Left forelimb (tissue), 1 donor: ENCODE measurements at places on chromosomes 7 and 10.

DNA sequence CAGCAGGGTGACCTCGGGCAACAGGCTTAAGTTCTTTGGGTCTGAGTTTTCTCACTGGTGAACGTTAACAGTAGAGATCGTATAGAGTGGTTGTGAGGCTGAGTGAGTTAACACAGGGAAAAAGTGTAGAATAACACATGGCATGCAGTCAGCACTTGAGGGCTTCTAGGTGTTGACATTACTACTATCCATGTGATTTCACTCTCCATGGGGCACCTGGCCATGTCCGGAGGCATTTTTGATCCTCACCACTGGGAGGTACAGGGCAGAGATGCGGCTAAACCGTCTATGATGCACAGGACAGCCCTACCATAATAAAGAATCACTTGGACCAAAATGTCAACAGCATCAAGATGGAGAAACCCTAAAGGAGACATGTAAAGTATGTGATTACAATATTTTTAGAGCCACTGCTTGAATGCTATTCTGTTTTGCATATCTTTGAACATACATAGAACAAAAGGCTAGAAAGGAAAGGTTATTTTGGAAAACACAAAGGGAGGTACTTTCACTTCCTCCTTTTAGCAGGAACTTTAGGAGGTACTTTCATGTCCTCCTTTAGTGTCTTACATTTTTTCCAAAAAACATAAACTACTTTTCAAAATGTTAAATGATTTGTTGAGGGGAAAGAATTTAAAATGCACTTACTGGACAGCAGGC is 44.3 kb downstream of the NOD1 start:
- DNase-seq, result no peak

DNA sequence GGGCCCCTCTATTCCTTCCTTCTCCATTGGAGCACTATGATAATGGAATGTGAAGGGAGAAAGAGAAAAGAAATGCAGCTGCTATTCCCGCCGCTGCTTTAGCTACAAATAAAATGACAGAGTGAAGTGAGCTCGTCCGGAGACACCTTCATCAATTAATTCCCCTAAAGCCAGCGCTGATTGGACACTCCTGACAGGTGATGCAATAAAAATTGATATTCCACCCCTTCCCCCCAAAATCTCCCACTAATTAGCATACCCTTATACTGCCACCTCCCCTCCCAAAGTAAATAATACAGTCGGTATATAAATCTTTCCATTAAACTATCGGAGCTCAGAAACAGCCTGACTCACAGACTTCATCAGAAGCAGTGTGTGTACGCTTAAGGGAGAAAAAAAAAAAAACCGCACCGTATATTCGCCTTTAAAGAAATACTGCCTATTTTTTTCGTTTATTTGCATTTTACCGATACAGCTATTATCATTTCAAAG is 7.3 kb downstream of the SKIDA1 start:
- DNase-seq, result no peak

- no peak for DNase-seq
These were observed 84.6 kb downstream of the KAT6B start for GRCh38 chr10:74910976-74911350.

GRCh38 chr7:119943942-119944600 is 328.9 kb upstream of the KCND2 start:
- no peak for DNase-seq

DNA sequence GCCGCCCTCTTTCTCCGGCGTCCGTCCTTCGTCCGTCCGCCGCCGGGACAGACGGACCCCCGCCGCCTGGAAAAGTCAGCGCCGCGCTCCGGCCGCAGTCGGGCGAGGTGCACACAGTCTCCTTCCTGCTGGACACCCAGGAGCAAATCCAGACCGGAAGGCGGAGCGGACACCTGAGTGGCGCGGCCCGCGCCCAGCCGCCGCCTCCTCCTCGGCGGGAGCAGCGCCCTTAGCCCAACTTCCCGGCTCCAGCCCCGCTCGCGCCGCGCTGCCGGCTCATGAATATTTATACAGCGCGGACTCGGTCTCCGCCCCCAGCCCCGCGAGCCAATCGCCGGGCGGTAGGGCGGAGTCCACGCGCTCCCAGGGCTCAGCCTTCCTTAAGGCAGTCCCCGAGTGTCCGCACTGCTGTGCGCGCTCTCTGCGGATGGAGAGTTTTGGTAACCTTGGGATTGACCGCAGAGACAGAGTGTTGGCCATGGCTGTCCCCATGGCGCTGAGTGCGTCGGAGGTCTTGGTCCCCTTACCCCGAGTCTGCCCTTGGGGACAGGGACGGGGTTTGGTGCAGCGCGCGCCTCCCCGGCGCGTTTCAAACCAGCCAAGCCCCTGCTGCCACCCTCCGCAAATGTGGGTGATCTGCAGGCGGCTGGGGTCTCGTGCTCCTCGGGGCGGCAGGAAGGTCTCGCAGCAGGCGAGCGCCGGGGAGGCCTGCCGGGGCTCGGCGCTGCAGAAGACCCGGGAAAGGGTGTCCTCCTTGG is at the start of gene FZD8:
FZD8 (minus strand) TSS at position 262 of the 758 bp plus-strand sequence. CDS start 867 bp downstream, outside the sequence.
- peak; percentile 97 for DNase-seq

- DNase-seq, result no peak
These were observed 10.8 kb downstream of the LFNG start for GRCh38 chr7:2530071-2530987.

DNA sequence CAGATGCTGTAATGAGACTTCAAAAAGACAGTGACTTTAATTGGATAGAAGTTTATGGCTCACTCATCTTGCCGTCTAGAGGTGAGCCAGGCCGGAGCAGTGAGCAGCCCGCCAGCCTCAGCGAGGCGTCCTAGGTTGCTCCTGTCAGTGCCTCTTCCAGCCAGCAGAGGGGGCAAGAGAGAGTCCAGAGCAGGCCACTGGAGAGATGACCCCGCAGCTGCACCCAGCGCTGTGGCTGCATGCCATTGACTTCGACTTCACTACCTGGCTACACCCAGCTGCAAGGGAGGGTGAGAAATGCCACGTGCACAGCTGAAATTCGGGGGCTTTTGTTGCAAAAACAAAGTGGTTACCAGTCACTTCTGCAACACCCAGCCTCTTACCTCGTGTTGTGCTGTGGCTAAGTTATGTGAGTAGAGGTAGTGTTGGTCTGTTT is 26.5 kb downstream of the NUB1 start:
- peak; percentile 85 for DNase-seq

DNA sequence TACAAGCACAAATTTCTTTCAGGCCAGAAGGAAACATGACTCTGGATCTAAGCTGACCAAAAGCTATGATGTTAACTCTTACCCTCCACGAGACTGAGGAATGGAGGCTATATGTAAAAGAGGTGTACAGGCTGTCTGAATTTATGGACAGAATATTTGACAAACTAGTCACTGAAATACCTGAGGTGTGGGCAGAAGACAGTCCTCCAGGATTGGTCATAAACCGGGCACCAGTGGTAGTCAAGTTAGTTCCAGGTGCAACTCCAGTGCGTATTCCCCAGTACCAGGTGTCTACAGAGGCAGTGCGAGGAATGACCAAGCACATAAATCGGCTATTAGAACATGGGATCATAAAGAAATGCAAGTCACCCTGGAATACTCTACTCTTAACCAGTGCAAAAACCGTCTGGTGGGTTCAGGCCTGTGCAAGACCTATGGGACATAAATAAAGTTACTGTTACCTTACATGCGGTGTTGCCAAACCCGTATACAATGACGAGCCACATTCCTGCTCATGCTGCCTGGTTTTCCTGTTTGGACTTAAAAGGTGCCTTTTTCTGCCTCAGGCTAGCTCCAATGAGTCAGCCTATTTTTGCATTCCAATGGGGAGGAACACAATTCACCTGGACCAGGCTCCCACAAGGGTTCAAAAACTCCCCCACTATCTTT is 6.7 kb upstream of the CYREN start:
- DNase-seq, result no peak

DNA sequence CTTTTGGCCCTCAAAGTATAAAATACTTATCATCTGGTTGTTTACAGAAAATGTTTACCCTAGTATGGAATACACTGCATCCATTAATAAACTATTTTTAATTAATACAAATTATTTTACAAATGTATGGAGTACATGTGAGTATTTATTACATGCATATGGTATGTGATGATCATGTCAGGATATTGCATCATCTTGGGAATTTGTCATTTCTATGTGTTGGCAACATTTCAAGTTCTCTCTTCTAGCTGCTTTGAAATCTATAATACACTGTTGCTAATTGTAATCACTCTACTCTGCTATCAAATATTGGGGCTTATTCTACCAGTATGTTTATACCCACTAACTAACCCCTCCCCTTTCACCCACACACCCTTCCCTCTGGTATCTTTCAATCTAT is 103.9 kb upstream of the THSD7A start:
- no peak for DNase-seq

DNA sequence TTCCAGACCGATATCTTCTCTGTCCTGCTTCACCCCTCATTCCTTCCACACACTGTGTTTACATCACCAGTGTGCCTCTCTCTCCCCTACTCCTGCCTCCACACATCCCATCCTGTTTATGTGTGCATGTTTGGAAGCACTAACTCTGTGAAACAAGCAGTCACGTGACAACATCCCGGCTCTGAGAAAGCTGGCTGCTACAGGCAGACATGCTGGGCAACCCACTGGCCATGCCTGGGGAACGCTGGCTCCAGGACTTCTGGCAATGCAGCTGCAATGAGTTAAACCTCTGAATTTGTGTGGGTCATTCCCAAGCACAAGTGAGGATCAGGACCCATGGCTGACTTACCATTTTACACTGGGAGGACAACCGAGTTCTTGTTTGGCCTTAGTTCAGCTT is 74.0 kb downstream of the WNT2 start:
- no peak for DNase-seq

- DNase-seq, result no peak
These were observed 167.6 kb downstream of the AMPH start for GRCh38 chr7:38463277-38464225.

- peak; percentile 66 for DNase-seq
These were observed 737 bp downstream of the CNNM2 start for GRCh38 chr10:102918817-102919245.

GRCh38 chr7:78828317-78828716 is 625.1 kb downstream of the MAGI2 start:
- no peak for DNase-seq

DNA sequence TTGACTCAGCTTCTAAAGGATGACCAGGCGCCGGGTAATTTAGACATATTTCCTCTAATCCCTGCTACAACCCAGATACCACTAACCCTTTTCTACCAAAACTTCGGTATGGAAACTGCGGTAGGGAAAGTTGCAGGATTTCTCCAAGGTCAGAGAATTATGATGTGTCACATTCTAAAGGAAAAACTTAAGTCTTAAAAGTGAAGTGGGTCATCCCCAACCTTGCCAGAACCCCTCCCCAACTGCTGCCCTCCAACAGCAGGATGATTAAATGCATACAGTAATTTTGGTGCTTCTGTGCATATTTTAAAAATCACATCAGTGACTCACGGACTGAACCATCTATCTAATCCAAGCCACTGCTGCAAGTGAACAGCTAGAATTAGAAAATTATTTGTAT is 52.7 kb downstream of the GRB10 start:
- DNase-seq, result no peak

DNA sequence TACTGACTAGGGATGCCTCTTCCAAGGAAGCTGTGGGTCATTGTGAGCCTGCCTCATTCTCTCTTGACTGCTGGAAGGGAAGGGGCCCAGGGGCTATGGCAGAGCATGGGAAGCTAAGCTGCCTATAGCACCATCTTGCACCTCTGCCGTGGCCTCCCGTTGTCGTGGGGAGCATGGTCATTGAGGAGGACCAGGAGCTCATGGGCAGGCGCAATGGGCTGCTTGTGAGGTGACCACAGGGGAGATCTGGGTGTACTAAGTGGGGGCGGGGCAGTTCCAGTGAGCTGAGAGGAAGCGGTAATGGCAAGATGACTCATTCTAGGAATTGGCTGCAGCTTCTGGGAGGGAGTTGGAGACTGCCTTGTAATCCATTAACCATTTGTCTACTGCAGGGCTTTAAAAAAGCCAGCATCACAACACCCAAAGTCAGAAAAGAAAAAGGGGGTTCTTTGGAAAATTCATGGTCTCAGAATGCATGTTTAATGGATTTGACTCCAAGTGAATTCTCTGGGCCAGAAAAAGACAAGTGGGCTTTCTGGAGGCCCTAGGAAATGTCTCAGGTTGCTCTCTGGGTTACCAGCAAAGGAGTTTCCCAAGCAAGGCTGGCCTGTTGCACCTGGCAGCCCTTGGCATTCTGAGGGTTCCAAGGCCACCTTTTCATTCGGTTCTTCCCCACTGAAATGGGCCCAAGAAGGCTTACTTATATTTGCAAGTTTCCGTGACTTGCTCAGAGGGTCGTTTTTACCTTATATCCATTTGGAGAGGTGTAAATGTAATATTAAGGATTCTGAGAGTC is 3.6 kb downstream of the DUSP5 start:
- peak; percentile 83 for DNase-seq

DNA sequence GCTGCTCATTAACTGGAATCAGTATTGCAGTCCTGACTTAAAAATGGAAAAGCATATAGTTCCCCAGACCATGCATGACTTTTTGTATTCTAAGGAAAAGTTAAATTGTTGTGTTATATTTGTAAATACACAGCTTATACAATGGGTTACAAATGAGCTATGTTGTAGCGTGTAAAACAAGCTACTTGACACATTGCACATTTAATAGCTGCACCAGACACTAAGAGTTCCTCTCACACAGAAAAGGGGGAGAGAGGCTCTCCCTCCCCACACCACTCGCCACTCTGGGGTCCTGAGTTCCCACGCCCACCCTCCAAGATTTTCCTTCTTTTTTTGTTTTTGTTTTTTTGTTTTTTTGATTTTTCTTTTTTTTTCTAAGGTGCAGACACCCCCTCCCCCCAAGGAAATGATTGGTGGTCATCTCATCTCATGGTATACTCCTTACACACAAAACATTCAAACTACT is 6.3 kb downstream of the KLF6 start:
- DNase-seq, result peak; percentile 41

DNA sequence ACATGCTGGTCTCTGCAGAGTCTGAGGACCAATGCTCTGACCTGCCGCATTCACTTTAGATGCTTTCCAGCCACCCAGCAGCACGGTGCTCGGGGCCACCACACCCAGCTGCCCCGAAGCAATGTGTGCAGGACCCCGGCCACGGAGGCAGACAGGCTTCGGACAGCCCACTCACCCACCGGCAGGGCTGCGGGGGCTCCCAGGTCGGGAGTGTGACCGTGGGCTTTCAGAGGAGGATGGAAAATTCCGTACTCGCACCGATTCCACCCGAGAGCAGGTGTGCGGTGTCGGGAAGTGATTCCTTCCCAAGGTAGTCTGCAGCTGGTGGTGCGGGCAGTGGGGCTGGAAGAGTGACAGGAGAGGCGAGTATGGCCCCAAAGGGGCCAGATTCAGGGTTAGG is 190.9 kb downstream of the DNAJB6 start:
- peak; percentile 36 for DNase-seq
